ENCODE measurements at places on chromosomes 7 and 10.

- DNase-seq = no peak
Measured at GRCh38 chr7:126378642-126379041, 874.1 kb downstream of the GRM8 start.

- no peak for DNase-seq
Measured at GRCh38 chr7:66974986-66975590, 20.3 kb downstream of the SBDS start.

- no peak for DNase-seq
Measured at GRCh38 chr10:15898046-15898445, 37.7 kb upstream of the MINDY3 start.

DNA sequence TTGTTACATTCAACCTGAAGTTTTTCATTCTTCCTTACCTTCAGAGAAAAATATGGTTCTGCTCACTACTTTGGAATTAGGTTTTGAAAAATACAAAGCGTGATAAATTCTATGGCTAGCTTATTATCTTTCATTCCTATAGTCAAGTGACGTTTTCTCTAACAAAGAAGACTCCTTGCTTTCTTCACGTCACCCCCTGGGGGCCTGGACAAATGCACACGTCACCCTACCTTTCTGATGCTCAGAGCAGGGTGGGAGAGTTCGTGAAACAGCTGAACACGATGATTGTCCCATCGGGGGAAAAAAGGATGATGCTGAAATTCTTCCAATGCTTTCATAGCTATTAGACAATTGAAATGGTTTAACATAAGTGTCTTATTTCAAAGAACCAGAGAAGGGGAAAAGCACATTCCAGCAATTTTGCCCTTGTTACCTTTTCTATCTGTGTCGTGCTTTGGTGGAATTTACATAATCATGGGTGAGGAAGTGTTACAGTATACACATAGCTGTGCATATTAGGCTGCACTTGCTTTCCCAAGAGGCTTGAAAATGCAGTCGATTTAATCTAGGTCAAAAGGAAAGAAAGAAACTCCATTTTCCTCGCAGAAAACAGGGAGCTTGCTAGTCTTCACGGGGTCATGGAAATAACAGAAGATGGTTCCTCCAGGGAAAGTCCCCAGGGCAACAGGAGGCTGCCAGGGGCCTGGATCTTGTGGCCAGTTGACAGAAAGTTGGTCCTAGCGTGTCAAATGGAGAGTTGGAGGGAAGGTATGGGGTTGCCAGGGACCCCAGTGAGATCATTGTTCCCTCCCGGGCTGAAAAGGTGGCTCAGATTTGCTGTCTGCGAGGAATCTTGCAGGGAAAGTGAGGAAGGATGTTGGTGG, 189.2 kb downstream of the CELF2 start:
- no peak for DNase-seq

DNA sequence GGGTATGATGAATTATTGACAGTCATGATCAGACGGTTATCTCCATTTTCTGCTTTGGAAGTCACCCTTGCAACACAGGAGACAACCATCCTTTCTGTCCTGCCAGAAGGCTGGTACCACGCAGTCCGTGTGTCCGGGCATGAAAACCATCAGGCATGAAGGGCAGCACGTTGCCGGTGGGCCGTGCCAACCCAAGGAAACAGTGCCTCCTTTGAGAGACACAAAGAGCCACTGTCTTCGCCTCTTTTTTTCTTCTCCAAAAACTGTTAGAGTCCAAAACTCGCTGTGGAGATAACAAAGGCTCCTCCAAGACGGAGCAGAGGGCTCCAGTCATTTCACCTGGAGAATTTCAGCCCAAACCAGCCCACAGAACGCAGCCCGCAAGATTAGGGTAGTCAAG, 60.4 kb upstream of the ARHGAP21 start:
- DNase-seq = no peak

- DNase-seq = no peak
Measured at GRCh38 chr7:92740700-92741126, 95.7 kb downstream of the CDK6 start.

- DNase-seq = no peak
Measured at GRCh38 chr10:44035474-44036197, 349.3 kb downstream of the CXCL12 start.

- no peak for DNase-seq
Measured at GRCh38 chr7:129926618-129927017, 26.1 kb downstream of the UBE2H start.

- no peak for DNase-seq
Measured at GRCh38 chr7:31934551-31934950, 135.7 kb downstream of the PDE1C start.

GRCh38 chr10:124703778-124704427, 40.3 kb downstream of the FAM53B start:
- DNase-seq = no peak

DNA sequence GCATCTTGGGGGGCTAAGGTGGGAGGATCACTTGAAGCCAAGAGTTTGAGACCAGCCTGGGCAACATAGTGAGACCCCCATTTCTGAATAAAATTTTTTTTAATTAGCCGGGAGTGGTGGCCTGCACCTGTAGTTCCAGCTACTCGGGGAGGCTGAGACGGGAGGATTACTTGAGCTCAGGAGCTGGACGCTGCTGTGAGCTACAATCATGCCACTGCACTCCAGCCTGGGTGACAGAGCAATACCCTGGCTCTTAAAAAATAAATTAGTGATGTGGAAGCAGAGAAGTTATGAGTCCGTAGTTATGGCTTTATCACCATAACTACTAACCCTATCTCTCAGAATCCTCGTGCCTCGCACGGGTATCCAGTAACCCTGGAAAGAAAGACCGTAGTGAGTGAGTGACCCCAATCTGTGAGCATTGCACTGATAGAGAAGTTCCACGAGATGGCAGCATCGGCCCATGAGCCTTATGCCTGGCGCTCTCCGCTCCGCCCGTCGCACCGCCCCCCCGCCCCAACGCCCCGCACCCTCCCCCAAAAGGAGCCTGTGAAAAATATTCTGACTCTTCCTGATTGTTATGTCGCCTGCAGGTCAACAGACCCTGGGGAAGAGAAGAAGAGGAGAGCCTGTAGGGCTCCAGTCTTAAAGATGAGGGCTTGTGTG, 4.9 kb upstream of the SLC29A3 start:
- DNase-seq = peak; percentile 53

DNA sequence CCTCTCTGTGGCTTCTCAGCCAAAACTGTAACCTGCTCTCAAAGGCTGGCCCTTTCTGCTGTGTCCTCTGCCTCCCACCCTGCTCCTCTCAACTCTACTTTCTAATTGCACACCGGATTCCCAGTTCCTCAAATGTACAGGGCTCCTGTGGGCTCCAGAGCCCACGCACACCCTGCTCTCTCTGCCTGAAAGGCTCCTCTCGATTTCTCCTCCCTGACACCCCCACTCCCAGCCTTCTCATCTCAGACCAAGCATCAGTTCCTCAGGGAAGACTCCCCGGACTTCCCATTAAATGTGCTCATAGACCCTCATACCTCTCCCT, 111.7 kb upstream of the STEAP1B start:
- DNase-seq = no peak

GRCh38 chr10:113446739-113447138, 106.1 kb upstream of the HABP2 start:
- no peak for DNase-seq

DNA sequence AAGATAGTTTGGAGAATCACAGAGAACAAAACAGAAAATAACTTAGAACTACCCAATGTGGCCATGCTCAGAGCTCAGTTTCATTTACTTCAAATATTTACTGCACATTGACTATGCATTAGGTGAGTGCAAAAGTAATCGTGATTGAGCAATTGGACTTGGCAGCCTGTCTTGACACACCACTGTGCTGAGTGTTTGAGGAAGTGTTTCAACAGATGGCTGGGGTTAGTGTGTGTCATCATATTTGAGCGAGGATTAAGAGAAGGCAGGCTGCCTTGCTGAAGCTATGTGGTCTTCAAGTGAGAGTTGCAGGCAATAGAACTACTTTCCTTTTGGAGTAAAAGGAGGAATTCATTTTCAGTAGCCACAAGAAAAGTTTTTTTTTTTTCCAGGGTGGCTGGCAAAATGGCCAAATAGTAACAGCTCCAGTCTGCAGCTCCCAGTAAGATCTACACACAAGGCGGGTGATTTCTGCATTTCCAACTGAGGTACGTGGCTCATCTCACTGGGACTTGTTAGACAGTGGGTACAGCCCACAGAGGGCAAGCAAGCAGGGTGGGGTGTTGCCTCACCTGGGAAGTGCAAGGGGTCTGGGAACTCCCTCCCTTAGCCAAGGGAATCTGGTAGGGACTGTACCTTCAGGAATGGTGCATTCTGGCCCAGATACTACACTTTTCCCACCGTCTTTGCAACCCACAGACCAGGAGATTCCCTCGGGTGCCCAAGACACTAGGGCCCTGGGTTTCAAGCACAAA, 37.6 kb downstream of the AKR1C4 start:
- DNase-seq = no peak

DNA sequence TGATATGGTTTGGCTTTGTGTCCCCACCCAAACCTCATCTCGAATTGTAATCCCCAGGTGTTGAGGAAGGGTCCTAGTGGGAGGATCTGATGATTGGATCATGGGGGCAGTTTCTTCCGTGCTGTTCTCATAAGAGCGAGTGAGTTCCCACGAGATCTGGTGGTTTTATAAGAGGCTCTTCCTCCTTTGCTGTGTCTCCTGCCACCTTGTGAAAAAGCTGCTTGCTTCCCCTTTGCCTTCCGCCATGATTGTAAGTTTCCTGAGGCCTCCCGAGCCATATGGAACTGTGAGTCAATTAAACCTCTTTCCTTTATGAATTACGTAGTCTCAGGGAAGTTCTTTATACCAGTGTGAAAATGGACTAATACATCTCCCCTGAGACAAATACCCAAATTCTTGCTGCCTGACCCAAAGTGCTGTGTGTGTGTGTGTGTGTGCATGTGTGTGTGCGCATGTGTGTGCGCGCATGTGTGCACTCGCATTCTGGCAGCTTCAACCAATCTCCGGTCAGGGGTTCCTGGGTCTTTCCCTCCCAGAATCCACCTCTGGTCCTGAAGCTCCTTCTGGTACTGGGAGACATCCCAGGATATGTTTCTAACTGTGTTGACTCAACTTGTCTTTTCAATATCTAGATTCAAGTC, 98.1 kb upstream of the LRRC4 start:
- DNase-seq = no peak

DNA sequence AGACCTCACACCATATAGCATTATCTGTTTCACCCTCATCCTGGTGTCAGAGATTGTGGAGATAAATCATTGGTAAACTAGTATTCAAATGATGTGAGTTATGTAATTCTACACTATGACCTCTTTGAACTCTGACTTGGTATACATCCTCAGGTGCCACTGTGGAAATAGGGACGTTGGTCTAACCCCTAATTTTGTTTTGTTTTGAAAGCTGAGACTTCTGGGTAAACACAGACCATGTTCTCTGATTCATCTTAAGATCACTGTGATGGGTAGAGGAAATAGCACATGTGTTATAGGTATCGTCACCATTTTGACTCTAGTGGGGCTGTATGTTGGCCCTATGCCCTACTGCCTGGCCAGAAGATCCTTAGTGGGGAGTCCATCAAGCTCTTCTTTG, 241.6 kb downstream of the CCDC7 start:
- DNase-seq = no peak

DNA sequence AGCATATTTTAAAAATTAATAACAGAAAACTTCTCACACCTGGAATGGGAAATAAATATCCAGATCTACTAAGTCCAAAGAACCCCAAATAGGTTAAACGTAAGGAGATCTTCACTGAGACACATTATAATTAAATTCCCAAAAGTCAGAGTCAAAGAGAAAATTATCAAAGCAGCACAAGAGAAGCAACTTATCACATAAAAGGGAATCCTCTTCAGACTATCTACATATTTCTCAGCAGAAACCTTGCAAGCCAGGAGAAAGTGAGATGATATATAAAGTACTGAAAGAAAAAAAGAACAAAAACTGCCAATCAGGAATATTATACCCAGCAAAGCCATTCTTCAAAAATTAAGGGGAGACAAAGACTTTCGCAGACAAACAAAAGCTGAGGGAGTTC, 756.4 kb downstream of the SUGCT start:
- no peak for DNase-seq

GRCh38 chr7:37833107-37833817, 15.1 kb upstream of the NME8 start:
- DNase-seq = peak; percentile 10

DNA sequence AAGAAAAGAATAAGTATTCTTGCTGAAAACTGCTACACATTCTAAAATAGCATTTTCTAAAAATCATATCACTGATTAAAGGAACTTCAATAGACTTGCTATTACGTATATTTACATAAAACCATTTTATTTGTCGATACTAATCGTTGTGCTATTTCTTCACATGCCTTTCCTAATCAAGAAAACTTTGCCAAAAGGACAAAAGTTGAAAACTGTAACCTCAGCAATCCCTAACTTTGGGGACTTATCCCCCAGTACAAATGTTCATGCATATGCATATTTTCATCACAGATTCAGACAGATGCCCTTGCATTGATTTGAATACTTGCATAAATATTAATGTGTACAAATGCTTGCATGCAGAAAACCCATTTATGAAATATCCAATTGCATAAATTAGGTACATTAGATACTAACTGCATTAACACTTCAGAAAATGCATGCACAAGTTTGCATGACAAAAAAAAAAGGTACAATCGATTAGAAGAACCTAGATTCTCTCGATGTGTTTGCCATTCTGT, 35.6 kb upstream of the NEBL start:
- no peak for DNase-seq

GRCh38 chr10:118237930-118238329, 104.2 kb downstream of the FAM204A start:
- no peak for DNase-seq

DNA sequence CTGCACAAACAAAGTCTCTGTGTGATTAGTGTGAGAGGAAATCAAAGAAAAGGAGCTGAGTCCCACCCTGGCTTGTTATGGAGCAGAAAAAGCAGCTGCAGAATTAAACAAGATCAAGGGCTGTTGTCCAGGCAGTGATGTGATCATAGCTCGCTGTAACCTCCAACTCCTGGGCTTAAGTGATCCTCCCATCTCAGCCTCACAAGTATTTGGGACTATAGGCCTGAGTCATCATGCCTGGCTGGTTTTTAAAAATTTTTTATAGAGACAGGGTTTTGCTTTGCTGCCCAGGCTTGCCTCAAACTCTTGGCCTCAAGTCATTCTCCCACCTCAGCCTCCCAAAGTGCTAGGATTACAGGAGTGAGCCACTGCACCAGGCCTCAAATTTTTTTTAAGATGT, 88.9 kb downstream of the IPMK start:
- DNase-seq = no peak
